ENCODE measurements at places on chromosomes 12 and 14.

GRCh38 chr12:25394025-25394424 is 143.3 kb upstream of the KRAS start:
- DNase-seq = no peak

- DNase-seq = no peak
Observed at GRCh38 chr12:12714276-12715021, 2.7 kb upstream of the CDKN1B start.

DNA sequence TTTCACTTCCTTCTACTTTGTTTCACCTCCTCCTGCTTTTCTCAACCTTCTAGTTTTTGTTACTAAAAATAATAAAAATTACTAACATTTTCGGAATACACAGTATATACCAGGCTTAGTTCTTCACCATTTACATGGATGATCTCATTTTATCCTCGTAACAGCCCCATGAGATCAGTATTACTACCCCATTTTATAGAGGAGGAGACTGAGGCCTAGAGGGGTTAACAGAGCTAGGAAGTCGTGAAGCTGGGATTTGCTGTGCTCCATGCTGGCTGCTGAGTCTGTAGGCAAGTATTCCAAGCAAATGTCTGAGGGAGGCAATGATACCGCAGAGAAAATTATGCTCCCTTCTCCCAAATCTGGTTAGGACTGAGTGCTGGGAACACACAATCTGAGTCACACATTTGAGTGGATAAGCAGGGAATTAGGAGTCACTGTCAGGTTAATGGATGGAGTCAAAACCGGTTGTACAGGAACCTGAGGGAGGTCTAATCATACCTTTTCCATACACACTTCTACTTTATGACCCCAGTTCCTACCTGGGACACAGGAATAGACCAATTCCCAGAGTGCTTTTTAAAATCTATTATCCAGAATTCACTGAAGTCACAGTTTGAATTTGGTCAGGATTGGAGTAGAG is 51.1 kb downstream of the ZFYVE26 start:
- no peak for DNase-seq

- peak; percentile 79 for DNase-seq
Observed at GRCh38 chr12:122031342-122032216, 9.9 kb downstream of the BCL7A start.

- no peak for DNase-seq
Observed at GRCh38 chr14:87615047-87615446, 377.9 kb downstream of the GALC start.

DNA sequence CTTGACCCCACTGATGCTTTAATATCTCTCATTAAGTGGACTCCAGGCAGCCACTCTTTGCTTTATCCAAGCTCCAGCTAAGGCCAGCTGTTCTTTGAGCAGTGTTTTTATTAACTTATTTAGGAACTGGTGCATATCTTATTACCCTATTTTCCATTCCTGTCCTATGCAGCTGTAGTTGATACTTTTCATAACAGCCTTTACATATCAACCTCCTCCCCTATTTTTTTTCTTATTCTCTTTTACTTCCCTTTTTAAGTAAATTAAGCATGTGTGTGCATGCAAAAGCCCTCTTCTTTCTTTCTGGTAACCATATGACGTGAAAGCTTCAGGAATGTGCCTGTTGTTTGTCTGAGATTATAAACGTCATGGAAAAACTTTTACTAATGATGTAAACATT is 121.2 kb downstream of the PTPRQ start:
- no peak for DNase-seq

- no peak for DNase-seq
Observed at GRCh38 chr14:105850853-105851581, 324.6 kb downstream of the TMEM121 start.

DNA sequence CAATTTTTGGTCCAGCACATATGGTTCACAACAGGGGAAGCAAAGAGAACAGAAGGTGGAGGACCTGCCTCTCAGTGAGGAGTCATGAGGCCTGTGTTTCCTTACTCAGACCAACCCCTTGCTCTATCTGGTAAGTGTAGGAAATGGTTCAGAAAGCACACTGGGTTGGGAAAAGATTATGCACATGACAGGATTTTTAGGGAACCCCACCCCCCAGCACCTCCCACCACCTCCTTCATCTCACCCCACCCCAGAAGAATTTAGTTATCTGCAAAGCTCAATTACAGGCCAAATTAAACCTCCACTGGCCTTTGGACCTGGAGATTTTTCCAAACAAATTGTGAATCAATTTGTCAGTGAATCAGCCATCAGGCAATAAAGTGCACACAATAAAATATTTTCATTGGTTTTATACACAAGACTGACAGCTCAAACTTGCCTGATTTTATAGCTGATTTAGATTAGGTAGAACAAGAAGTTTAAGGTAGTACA is 132.8 kb downstream of the DACT1 start:
- DNase-seq = no peak

DNA sequence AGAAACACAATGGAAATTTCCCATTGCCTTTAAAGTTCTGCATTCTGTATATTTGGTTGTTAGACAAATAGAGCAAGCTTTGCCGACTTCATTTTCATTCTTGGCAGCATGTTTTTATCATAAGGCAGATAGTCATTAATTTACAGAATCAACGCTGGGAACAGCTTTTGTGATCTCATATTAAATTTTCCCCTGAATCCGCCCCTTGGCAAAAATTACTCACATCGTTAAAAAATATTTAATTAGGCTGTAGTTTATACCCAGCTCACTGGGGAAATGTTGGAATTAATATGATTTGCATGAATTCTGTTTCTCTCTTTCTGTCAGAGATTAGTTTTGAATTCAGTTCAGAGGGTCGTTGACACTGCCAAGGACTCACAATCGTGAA is 297.6 kb downstream of the EGLN3 start:
- DNase-seq = no peak

GRCh38 chr12:78802593-78802992 is 62.0 kb upstream of the SYT1 start:
- DNase-seq = peak; percentile 35

- DNase-seq = no peak
Observed at GRCh38 chr12:109173443-109174240, 57.3 kb downstream of the ACACB start.

Data from GM03348 (cell line).